AG04449 (cell line): ENCODE measurements at places on chromosomes 2 and 18.

DNA sequence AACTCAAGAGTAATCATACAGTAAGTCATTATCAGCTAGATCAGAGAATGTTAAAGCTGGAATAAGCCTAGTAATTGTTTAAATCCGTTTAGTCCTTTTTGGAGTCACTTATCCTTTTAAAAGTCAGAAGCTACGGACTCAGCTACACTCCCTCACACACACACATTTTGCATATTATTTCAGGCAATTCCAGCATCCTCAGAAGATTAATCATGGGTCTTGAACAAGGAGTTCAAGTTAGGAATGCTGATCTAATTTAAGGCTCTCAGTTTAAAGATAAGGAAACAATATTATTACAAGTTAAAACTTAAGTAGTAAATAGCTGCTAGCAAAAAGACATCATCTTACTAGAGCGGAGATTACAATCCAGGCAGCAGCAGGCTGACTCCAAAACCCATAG lies 74.3 kb downstream of the GTF3C3 start:
- DNase-seq, result no peak

DNA sequence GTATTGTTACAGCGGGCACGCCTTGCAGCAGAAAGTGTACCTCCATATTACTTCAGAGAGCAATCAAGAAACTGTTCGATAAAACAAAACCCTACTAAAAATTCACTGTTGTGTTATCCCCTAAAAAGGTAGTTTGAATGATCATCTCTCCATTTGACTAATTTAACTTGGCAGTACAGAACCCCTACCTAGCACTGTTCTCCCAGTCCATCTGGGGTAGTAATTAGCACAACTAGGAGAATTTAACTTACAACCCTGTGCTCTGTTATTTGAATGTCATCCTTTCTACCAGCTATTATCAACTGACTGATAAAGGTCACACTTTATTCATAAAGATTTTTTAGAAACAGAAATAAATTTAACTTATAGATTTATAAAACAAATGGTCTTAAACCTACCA lies 121.2 kb downstream of the EPB41L3 start:
- DNase-seq, result no peak

DNA sequence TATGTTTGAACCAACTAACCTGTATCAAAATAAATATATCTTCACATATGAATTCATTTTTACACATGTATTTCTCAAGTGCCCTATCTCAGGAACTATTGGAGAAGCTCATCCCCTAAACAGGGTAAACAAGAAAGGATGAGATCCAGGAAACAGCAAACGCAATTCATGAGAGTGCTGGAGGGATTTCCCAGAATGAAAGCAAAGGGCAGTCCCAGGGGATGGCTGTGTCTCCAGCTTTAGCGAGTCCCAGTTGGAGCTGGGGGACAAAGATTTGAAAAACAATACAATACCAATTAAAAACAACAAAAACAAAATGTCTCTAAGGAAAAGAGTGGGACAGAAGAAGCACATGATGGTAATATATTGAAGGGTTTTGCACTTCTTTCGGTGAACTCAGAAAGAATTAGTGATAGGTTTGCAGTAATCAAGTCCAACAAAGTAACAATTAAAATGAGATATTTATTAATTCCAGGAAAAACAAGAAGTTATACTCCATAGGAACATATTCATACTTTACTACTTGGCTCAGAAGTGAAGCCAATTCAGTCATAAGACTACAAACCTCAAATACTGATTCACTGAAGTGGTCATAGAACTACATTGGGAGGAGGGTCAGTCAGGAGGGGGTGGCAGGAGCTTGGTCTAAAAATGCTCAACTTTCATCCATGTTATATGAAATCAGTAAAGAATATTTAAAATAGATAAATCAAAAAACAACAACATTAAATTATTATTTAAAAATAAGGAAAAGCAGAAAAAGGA lies 73.1 kb upstream of the PDE1A start:
- DNase-seq, result no peak

GRCh38 chr2:222622910-222623309 lies 33.0 kb downstream of the FARSB start:
- no peak for DNase-seq

GRCh38 chr2:235692671-235693171 lies 198.9 kb downstream of the AGAP1 start:
- no peak for DNase-seq

DNA sequence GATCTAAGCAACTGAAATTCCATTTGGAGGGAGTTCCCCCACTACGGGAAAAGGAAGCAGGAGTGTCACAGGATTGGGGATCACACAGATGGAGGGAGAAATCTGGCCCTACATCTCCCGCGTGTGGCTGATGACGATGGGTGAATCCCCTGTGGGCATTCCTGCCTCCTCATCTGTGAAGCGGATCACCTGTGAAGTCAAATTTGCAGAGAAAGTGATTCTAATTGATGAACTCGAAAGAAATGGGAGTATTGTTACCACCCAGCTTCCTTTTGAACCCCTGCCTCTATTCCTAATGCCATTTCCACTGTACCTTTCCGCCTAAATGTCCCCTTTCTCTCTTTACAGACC lies 92.0 kb downstream of the CMPK2 start:
- DNase-seq, result no peak

GRCh38 chr18:46748466-46748865 lies 8.4 kb downstream of the ST8SIA5 start:
- no peak for DNase-seq

GRCh38 chr2:98579926-98580325 lies 28.4 kb downstream of the COA5 start:
- DNase-seq, result no peak

DNA sequence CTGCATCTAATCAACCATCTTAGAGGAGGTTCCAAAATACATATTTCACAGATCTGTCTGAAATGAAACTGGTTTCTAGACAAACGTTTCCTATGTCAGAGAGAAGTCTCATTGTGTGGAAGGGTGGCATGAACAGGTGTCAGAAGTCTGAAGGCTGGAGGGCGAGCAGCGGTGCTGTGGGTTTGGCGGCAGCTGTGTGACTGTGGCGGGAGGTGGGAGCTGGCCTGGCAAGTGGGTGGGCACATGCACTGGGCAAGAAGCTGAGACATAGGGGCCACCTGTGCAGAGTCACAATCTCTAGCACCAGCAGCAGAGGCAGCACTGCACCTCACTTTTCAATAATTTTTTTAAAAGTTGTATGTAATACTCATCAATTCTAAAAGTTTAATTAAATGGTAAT lies 346.3 kb downstream of the DSC3 start:
- no peak for DNase-seq

GRCh38 chr2:181857483-181857882 lies 34.0 kb upstream of the ITPRID2 start:
- DNase-seq, result no peak

DNA sequence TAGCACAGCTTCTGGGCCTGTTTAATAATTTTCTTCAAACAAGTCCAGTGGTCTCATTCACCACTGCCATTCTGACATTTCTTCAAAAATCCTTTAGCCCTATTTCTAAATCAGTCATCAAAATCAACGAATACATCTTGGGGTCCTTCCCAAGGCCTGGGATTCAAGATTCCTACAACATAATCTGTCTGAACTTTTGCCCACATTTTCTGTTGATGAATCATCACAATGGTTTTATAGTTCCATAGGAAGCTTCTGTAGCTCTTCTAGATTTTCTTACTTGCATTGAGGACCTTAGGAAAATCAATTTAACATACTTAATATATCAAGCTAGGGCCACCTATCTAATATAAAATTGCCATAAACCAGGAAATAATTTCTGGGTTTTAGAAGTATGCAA lies 811.8 kb upstream of the ACVR2A start:
- no peak for DNase-seq

DNA sequence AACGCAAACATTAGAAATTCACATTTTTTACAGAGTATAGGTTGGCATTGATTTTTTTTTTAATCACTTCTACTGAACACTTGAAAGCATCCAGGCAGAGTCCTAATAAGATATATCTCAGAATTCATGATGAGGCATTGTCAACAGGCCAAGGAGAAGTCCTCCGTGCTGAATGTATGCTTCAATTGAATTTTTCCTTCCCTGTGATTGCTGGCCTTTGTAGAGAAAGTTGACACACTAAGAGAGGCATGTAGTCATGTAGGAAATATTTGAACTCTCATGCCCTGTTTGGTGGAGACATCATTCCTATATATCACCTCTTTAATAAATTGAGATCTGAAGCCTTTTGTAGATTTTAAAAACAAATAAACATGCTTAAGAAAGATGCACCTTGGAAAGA lies 844.9 kb downstream of the CPS1 start:
- DNase-seq, result no peak

GRCh38 chr18:77164763-77165485 lies 32.3 kb upstream of the MBP start:
- no peak for DNase-seq

DNA sequence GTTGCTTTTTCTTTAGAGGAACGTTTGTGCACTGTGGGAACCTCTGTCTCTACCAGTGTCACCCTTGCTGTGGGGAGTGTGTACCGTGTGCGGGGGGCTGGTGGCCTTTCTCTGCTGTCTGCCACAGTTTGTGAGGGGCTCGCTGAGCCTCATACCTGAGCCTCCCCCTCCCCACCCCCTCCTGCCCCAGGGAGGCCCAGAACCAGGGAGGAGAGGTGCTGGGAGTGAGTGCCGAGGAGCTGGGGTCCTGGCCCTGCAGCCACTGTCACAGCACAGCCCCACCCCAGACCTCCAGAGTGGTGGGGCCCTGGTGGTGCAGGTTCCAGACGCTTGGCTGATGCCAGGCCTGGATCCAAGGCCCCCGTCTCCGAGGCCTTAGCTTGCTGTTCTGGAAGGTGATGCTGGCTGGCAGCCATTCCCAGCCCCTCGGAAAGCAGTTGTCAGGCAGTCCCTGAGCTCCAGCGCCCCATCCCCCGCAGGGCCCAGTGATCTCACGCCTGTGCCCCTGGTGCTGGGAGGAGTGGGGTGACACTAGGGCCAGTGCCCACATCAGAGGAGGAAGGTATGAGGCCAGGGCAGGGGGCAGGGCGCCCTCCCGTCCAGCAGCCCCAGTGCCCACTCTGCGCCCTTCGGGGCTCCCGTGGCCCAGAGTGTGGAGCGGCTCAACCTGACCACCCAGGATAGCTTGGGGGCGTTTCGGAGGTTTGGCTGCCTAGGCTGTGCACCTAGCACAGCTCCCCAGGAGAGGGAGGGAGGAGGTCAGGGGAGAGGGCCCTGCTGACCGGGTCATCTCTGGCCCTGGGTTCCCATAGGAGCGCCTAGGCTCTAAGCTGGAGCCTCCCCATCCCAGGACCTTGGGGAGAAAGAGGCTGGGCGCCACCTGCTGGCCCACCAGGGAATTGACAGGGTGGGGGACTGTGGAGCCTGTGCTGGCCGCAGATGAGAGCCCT lies 53.0 kb upstream of the ALPP start:
- no peak for DNase-seq

DNA sequence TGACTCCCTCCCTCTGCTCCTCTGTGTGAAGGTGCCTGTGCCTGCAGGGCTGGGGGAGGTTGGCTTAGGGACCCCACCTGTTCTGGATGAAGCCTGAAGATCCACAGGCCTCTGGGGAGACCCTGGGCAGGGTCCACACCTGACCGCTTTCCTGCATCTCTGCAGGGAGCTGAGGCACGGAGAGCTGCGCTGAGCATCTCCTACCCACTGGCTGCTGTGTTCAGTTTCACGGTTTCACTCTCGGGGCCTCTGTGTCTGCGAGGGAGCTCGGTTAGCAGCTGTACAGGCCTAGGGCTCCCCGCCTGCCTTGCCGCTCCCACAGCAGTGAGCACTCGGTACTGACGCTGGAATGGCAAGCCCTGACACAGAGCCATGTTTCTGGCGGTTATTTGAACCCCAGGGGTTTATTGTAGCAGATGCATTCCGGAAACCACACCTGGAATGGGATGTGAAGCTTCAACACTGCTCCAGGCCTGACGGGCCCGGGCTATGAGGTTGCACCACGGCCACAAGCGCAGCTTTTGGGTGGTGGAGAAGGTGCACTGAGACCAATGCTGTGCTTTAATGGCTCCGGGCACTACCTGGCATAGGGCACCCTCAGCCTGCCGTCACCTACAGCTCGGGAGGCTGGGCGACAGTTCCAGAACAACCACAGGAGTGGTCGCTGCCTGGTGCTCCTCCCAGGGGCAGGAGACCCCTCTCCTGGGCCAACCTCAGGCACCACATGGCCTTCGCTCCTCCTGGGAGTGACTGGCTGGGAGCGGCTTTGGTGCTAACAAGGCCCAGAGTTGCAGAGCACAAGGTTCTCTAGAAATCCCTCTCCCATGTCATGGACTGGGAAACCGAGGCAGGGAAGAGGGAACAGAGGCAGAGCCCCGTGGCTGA lies 257.9 kb downstream of the NDUFA10 start:
- no peak for DNase-seq

GRCh38 chr2:14336759-14337382 lies 295.6 kb upstream of the LRATD1 start:
- no peak for DNase-seq

- peak; percentile 24 for DNase-seq
Measured at GRCh38 chr2:48483916-48484315, 46.0 kb upstream of the STON1 start.

- DNase-seq, result no peak
Measured at GRCh38 chr2:199488772-199489400, 31.1 kb upstream of the SATB2 start.

DNA sequence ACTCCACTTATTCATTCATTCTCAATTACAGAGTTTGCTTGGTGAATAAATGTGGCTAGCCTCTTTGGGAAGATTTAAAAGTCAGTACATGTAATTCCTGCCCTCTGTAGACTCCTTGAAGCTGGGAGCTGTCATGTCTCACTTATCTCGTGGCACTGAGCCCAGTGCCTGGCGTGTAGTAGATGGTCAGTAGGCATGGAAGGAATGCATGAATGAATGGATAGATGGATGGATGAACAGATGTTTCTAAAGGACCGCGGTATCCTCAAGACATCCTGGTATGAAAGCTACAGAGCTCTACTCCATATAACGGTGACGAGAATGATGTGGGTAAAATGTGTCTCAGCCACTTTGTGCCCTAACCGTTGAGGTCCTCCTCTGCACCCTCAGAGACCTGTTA lies 83.0 kb downstream of the MARCO start:
- DNase-seq, result no peak

GRCh38 chr18:21605213-21605612 lies 4.7 kb upstream of the ESCO1 start:
- no peak for DNase-seq

DNA sequence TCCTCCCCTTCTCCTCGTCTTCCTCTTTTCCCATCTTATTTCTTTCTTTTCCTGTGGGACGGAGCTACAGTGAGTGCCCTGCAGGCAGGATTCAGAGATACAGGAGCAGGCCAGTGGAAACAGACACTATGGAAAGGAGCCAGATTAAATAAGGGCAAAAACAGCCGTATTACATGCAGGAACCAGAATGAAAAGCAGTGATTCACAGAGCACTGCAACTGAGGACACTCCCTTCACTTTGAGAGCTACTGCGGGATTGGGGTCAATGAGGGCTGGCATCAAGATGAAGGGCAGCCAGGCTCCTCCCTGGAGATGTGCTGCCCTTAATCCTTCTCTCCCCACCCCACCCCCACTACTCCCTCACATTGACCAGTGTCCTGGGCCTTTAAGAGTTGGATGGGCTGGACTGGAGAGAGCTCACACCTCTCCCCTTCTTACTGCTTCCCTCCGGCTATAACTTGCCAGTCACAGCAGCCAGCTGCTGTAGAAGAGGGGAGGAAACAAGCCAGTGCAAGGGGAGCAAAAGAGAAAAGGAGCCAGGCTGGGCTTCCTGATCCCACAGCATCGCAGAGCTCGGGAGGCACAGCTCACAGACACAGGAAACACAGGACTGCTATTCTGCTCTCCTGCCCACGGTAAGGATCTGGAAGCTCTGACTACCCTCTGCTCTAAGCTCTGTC lies at the start of gene PLCD4:
TSS of gene PLCD4 (plus strand) at position 464 of the 680 bp plus-strand sequence. CDS start 7,841 bp downstream, outside the sequence.
- peak; percentile 16 for DNase-seq
